ENCODE measurements at places on chromosomes 11 and 22. TPM values are rescaled to one million over a fixed set of nuclear protein-coding genes. Genes with fewer than 3 reads are reported as not detected.
A peak's percentile ranks its signal among the peaks of the same experiment; 100 is the strongest.

ACTN3 gene
- total RNA-seq: not detected

GRCh38 chr11:118911880-118912741 is 13.6 kb downstream of the BCL9L start:
- peak; percentile 88 for DNase-seq

SAA4 gene
- total RNA-seq: not detected

GUCY1A2 gene
- 1.3 TPM for total RNA-seq

TMA7B gene
- not detected for total RNA-seq

GRCh38 chr11:75365711-75366181 is 14.3 kb upstream of the ARRB1 start:
- peak; percentile 57 for DNase-seq

UQCC3 gene
- total RNA-seq: 9.1 TPM
